ENCODE measurements at places on chromosomes 13 and 19. TPM values are rescaled to one million over a fixed set of nuclear protein-coding genes. Genes with fewer than 3 reads are reported as not detected.

Gene VSTM2B
- 1.2 TPM for total RNA-seq

- no peak for DNase-seq
Measured at GRCh38 chr19:55452749-55453346, 8.6 kb downstream of the ISOC2 start.

Gene SLC1A6
- 14.0 TPM for total RNA-seq

- no peak for DNase-seq
Measured at GRCh38 chr13:112447306-112447705, 71.2 kb downstream of the SPACA7 start.

DNA sequence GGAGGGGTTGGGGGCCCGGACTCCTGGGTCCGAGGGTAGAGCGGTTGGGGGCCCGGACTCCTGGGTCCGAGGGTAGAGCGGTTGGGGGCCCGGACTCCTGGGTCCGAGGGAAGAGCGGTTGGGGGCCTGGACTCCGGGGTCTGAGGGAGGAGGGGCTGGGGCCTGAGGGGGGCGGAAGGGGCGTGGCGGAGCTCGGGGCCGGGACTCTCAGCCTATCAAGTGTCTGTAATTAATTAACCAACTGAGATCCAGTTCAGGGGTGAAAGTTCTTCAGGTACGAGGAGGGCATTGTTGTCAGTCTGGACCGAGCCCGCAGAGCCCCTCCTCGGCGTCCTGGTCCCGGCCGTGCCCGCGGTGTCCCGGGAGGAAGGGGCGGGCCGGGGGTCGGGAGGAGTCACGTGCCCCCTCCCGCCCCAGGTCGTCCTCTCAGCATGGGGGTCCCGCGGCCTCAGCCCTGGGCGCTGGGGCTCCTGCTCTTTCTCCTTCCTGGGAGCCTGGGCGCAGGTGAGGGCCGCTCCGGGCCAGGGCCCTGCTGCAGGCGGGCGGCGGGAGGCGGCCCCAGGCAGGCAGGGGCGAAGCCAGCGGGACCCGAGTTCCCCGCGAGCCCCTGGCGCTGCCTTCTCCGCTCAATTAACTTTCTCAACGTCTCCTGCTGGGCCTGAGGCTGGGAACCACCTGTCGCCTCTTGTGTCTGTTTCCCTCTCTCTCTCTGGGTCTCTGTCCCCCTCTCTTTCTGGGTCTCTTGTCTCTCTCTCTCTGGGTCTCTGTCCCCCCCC is 697 bp downstream of the FCGRT start:
- DNase-seq = no peak

Gene SYNE4
- 20.8 TPM for total RNA-seq

Gene SLITRK6
- 0.11 TPM for total RNA-seq

GRCh38 chr13:62309904-62310303 is 894.3 kb upstream of the PCDH20 start:
- no peak for DNase-seq

Gene MAMSTR
- 2.9 TPM for total RNA-seq

Gene WASF3
- 40.1 TPM for total RNA-seq

Gene COL4A1
- total RNA-seq = 91.0 TPM

Measured in H1 (cell line).